Activated T-helper 9 cell treated with anti-CD3 and anti-CD28 coated beads, Interleukin-2, amount 50 U/mL, for 16 hours (primary cell): ENCODE measurements at places on chromosomes 2 and 18.

DNA sequence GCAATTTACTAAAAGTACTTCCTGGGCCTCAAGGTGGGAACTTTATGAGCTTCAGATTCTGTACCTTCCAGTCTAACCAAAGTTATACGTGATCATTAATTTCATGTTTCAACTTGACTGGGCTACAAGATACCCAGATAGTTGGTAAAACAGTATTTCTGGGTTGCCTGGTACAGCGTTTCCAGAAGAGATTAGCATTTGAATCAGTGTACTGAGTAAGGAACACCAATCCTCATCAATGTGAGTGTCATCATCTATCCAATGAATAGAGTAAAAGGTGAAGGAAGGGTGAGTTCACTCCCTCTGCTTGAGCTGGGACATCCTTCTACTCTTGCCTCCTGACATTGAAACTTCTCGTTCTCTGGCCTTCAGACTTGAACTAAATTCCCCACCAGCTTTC lies 274.5 kb upstream of the ID2 start:
- no peak for DNase-seq

DNA sequence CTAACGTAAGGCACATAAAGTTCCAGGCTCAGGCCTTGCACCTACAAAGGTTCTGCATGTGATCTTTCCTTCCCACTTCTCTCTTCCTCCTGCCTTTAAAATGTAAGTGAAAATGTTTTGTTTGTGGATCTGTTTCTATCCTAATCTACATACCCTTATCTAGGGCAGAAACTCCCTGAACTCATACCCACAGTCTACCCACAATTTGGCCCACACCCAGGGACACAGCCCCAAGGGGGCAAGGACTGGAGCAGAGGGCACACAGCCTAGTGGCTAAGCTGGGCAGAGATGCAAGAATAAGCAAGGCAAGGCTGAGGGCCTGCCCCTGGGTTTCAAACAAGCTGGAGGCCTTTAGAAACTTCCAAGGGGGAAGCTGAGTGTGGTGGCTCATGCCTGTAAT lies 71.0 kb downstream of the HS1BP3 start:
- DNase-seq, result no peak

DNA sequence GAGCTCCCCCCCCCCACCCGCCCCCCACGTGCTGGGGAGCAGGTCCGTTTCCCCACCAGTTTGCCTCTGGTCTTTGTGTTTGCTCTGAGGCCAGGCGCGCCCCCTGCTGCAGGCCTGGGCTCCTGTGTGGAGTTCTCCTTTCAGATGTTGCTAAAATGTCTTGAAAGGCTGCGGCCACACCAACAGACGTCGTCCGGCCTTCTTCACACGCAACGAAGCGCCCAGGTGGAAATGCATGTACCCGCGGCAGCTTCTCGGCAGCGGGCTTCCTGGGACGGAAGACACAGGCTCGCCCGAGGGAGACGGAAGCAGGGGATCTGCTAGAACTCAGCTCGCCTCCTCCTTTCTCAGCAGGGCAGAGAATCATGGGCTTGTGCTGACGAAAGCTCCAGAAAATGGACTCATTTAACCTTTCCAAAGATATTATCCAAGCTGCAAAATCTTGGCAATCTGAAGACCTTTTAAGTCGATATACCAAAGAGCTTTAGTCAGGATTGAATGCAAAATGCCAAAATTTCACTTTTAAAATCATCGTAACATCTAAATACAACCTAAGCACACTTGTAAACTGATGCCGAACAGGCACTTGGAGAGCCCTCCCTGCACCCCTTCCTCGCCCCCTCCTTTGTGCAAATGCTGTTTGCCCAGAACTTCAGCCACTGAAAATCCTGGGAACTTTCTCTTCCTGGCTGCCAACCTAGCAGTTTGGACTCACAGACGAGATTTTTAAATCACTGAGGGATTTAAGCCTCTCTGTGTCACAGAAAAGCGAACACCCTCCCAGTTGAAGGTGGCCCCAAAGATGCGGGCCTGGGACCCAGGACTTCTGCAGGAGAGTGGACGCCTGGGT lies 125.5 kb upstream of the ZNF516 start:
- no peak for DNase-seq

DNA sequence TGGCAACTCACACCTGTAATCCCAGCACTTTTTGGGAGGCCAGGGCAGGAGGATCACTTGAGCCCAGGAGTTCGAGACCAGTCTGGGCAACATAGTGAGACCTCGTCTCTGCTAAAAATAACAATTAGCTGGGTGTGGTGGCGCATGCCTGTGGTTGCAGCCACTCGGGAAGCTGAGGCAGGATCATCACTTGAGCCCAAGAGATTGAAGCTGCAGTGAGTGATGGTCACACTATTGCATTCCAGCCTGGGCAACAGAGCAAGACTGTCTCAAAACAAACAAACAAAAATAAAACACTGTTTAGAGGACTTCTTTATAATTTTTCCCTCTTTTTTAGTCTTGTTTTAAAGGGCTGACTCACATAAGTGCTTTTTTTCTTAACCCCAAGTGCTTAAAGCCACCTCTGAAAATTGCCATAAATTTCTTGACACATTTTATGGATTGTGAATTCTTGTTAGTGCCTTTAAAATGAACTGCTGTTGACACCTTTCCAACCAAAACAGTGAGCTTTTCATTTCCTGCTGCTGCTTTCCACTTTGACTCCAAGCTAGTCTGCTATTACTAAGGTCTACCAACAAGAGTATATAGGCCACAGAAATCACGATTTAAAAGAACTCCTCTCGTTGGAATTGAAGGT lies 41.7 kb downstream of the CYP20A1 start:
- no peak for DNase-seq

- no peak for DNase-seq
Observed at GRCh38 chr18:8091035-8091434, 518.2 kb upstream of the RAB12 start.

GRCh38 chr2:50392185-50392584 lies 639.7 kb downstream of the NRXN1 start:
- no peak for DNase-seq

GRCh38 chr2:218063896-218064295 lies 5.2 kb upstream of the RUFY4 start:
- no peak for DNase-seq

GRCh38 chr2:11805920-11806319 lies 59.5 kb downstream of the LPIN1 start:
- DNase-seq, result no peak
